ENCODE measurements at places on chromosomes 2 and 18.

GRCh38 chr2:23423062-23423872 is 38.3 kb downstream of the KLHL29 start:
- no peak for DNase-seq

- no peak for DNase-seq
These were observed 1.1 kb upstream of the SLC66A2 start for GRCh38 chr18:79952456-79952995.

- peak; percentile 51 for DNase-seq
These were observed 151.4 kb downstream of the HNMT start for GRCh38 chr2:138115666-138116065.

- DNase-seq: no peak
These were observed 77.5 kb upstream of the ASB18 start for GRCh38 chr2:236341721-236342120.

GRCh38 chr18:75727456-75727855 is 300.0 kb upstream of the SMIM21 start:
- DNase-seq: peak; percentile 33

- DNase-seq: no peak
These were observed 41.8 kb upstream of the ASPRV1 start for GRCh38 chr2:70003093-70003830.

DNA sequence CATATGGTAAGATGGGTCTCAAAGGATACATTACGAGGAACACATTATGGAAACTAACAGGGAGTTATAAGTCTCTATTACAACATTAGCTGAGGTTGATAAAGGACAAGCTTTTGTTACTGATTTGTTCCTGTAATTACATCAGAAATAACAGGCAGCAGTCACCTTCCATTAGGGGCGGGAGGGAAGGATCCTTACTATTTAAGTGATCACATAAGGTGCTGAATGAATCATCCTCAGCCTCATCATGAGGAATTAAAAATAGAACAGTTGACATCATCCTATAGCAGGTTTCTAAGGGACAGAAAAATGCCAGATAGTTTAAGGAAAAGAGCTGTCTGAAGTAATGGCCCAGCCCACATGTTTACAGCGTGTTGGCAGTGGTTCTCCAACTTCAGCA is 86.9 kb upstream of the MGAT5 start:
- peak; percentile 35 for DNase-seq

DNA sequence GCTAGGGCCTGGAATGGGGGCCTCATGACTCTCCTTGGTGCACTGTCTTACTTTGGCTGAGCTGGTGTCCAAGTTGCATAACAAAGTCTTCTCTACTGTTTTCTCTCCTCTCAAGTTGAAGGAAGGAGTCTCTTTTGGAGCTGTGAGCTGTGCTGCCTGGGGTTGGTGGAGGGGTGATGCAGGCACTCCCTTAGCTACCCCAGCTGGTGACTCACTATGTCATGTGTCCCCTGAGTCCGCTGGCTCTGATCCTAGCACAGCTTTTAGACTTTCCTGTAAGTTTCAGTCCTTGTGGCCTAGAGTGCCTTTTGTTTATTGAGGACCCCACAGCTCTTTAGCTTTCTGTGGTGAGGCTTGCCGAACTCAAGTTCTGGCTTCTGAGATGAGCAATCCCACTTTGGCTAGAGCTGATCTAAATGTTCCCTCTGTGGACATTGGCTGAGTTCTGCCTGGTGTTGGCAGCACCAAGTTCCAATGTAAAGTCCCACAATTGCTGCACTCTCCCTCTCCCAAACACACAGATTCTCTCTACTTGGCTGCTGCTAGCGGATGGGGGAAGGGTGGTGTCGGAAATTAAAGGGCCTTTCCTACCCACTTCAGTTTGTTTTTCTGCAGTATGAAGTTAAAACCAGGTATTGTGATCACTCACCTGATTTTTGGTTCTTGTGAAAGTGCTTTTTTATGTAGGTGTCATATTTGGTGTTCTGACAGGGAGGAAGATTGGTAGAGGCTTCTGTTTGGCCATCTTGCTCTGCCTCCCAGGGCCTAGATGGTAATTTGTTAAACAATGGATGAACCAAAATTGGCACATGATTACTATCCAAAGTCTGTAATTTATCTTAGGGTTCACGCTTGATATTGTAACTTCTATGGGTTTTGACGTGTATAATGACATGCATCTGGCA is 83.2 kb downstream of the COMMD1 start:
- DNase-seq: peak; percentile 53

DNA sequence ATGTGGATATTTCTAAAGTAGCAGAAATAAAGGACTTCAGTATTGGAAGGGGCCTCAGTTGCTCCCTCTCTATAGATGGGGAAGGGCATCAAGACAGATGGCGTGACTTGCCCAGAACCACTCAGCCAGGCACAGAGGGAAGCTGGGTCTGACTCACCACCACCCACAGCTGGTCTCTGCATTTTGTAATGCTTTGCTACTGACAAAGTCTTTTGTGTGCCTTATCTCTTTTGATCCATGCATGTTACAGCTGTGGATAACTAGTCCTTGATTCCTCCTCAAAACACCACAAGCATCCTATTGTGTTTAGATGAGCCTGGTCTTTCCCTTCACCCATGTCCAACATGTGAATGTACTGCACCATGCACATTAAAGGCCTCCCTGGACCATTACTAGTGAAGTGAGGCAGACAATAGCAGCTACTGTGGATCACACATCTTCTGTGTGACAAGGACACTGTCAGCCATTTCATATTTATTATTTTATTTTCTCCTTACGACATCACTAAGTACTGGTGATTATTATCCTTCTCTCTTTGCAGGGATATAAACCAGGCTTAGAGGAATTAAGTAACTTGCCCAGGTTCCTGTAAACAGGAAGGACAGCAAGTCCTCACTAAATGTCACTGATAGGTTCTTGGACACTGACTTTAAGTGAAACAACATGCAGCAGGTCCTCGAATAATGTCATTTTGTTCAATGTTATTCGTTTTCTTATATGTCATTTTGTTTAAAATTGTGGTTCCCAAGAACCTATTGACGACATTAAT is 29.6 kb upstream of the IL37 start:
- DNase-seq: peak; percentile 75

DNA sequence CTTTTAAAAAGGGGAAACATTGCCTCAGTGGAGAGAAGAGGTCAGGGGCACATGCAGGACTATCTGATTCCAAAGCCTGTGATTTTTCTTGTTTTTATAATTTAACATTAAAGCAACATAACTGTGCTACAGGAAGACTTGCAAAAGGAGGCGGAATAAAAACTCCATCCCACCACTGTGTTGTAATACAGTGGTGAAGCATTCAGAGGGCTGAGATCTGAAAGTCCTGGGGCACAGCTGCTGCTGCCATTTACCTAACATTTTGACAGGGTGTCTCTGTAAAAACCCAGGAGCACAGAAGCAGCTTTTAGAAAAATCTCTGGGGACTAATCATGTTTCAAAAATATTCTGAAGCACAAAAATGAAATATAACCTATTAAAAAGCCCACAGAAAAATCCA is 97.6 kb downstream of the GRB14 start:
- peak; percentile 4 for DNase-seq

- DNase-seq: peak; percentile 64
These were observed 36.4 kb downstream of the WDSUB1 start for GRCh38 chr2:159249990-159250715.

DNA sequence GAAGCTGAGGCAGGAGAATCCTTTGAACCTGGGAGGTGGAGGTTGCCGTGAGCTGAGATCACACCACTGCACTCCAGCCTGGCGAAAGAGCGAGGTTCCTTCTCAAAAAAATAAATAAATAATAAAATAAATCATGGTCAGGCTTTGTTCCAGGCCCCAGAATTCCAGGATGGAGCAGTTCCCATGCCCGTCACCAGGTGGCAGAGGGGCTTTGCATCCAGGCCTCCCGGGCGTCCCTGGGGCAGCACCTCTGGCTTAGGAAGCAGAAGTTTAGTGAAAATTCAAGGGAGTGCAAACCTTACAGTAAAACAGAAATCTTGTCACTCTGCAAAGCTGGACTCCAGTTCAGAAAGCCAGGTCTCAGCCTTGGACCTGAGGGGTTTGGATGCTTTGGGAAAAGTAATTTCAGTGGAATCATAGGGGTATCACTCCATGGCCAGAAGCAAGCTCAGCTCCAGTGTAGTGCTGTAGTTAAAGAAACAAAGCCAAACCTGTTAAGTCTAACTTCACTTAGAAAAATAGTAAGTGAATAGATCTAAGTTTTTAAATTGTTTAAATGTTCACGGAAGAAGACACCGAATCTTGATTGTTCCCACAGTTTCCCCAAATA is 512.7 kb downstream of the CMPK2 start:
- peak; percentile 64 for DNase-seq

GRCh38 chr2:45040786-45041185 is 31.5 kb upstream of the SIX2 start:
- no peak for DNase-seq

- DNase-seq: peak; percentile 22
These were observed at the start of gene GPR75 for GRCh38 chr2:53859206-53860181. TSS of gene GPR75 (minus strand) at chr2:53859967. CDS start at chr2:53854756, 5,211 bp downstream.

- DNase-seq: no peak
These were observed 76.8 kb downstream of the CALCRL start for GRCh38 chr2:187371221-187371620.

- no peak for DNase-seq
These were observed 5.5 kb downstream of the PDE11A start for GRCh38 chr2:178066890-178067669.

All from choroid plexus epithelial cell (primary cell).